ENCODE measurements at places on chromosomes 2 and 18.
A peak's percentile ranks its signal among the peaks of the same experiment; 100 is the strongest.

- no peak for DNase-seq
Observed at GRCh38 chr2:180829261-180829660, 151.1 kb upstream of the UBE2E3 start.

DNA sequence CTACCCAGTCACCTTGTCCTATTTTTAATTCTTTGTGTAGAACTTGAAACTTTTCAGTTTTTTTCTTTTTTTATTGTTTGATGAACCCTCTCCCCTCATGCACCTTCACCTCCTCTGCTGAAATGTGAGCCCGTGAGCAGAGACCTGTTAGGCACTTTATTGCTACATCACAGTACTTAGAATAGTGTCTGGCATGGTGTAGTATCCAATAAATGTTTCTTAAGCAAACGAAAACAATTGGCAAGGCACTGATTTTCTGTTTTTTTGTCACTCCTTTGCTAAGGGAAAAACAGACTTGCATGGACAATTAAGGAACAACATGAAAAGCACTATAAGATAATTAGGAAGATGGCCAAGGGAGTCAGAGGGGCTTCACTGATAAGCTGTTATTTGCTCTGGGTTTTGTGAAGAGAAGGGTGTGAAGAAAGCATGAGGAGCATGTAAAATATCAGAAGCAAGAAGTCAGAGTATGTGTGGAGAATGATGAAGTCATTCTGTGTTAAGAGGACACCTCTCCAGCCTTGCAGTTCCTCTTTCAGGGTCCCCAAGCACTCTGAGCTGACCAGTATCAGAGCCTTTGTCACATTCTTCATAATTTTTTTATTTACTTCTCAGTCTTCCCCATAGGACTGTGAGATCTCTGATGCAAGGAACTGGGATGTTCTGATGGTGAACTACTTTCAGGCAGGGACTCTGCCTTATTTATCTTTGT is 99.7 kb upstream of the CAVIN2 start:
- no peak for DNase-seq

- no peak for DNase-seq
Observed at GRCh38 chr2:50648041-50648700, 383.8 kb downstream of the NRXN1 start.

DNA sequence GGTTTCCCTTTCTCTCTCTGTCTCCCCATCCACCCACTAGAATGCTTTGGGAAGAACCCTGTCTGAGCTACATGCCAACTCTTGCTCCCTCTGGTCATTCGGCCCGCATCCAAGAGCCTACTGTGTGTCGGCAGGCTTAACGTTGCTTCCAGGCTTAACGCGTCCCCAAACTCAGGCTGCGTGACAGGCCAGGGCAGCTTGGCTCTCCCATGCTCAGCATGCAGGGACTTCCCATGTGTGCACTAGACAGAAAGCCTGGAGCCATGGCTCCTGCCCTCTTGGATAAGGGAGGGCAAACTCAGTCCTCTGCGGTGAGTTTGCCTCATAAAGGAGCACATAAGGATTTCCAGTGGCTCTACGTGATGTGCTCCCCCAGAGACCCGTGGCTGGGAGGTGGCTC is 43.2 kb downstream of the RPL31 start:
- no peak for DNase-seq

DNA sequence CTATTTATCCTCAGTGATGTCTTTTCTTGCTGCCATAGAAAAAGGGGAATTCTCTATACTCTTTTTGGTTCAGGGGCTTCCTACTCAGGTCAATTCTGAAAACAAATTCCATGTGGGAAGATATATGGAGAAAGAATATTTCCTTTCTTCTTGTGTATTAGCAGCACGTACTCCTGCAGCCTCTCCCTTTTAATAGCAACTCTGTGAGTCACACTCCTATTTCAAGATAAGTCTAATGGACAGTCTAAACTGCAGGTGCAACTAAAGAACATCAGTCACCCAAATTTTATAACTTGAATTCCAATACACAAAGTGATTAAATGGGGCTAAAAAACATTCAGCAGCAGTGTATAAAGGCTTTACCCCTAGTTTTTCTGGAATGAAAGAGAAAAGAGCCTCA is 942.2 kb downstream of the CNTNAP5 start:
- DNase-seq, result no peak

- no peak for DNase-seq
Observed at GRCh38 chr2:159545085-159545484, 71.3 kb downstream of the BAZ2B start.

DNA sequence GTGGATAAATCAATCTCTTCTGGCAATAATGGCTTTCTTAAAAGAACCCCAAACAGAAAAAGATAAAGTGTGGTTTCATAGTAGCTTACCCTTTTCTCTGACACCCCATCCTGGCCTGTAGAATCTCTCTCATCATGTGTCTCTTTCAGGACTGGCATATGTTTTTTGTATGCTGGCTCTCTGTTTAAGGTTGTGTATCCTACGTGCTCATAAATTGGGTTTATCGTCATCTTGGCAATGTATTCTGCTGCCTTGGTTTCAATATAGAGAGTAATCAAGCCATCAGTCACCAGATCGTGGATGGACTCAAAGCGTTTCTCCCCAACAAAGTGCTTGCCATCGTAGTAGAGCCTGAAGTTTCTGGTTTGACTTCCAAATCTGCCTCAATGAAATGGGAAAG is 113.5 kb upstream of the CHRNA1 start:
- DNase-seq, result no peak

DNA sequence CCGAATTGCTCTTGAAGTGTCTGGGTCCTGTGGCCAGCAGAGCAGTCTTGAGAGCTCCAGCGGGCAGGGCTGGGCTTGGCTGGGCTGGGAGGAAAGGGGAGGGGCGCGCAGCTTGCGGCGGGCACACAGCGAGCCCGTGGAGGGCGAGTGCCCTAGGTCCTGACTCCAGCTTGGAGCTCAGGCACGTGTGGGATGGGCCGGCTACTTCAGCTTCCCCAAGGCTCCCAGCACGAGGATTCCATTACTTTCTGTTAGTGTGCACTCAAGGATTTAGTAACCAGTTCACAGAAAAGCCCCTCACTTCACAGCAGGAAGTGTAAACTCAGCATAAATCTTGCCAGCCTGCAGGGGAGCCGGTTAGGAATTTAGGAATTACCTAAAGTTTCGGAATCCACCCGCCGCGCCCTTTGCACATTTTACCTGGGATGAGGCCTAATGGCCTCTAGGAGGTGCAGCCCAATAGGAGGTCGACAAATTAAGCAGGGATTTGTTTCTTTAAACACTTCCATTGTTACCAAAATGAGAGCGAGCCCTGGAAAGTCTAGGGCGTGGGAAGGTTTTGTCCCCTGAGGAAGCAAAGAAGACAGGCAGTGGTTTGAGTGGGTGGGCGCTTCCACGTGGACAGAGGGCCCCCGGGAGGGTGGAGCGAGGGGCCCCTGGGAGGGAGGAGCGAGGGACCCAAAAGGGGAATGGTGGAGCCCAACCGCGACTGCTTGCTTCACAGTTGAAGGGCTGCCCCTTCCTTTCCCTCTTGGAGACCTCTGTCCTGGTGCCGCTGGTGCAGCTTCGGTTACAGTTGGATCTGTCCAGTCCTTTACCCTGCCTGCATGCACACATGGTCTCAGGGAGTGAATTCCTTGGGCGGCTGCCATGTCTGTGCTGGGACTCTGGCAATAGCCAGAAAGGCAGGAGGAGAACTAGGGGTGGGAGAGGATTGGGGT is 93.3 kb downstream of the CTAGE1 start:
- DNase-seq, result peak; percentile 23

GRCh38 chr18:53169346-53169745 is 829.3 kb downstream of the DCC start:
- DNase-seq, result no peak

DNA sequence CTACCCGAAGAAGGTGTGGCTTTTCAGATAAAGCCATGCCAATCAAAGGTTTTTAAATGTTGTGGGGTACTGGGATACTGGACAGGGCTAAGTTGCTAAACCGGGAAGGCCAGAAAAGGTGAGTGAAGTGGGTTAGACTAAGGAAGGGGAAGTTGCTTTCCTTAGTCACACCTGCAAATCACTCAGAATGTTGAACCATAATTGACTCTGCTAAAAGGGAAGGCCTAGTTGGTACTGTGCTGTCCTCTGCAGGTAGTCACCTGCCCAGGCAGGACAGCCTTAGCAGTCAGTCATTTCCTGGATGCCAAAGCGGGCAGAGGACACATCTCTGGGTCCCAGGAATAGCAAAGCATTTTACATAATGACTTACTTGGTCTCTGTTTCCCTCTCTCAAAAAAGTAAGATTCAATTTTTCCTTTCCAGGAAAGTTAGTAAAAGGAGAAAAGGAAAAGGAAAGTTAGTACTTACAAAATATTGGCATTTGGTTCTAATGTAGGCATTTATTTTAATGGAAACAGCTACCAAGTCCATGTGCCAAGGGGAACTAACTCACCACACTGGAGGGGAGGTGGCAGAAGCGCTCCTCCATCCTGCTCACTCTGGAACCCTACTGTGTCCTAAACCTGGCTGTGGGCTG is 60.3 kb downstream of the RFTN2 start:
- no peak for DNase-seq

- DNase-seq, result no peak
Observed at GRCh38 chr2:200406379-200406778, 99.9 kb downstream of the SPATS2L start.

- no peak for DNase-seq
Observed at GRCh38 chr2:47803770-47804169, 20.8 kb downstream of the MSH6 start.

DNA sequence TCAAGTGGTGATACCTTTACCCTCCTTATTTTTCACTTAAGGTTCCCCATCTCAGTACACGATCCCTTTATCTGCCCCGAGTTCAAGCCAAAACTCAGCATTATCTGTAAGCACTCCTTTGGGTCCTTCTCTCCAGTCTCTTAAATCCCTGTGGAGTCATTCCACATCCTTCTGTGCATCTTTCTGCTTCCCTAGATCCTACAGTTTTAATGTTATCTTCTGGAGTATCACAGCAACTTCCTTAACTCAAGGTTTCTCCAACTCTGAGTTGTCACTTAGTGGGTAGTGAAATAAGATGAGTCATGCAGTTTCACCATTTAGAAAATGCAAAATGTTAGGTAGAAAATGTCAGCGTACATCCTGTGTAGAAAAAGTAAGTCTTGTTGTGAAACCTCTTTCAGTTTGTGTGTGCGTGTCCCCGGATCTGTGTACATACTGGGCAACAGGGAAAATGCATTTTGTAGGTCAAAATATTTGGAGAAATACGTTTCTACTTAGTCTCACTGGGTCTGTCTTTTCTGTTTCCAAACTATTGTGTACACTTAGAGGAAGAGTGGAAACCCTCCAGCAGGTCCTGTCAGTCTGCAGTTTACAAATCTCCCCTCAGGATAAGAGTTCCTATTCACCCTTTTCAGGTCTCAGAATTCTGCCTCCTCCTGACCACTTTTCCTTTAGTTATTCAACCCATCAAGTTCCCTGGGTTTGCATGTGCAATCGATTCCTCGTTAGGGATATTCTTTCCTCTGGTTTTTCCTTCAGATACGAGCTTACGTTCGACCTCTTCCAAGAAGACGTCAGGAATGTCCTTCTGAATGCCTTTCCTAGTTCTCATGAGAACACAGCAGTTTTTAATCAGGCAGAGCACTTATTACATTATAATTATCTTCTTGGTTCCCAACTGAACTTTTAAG is 154.8 kb downstream of the TGIF1 start:
- DNase-seq, result peak; percentile 44

DNA sequence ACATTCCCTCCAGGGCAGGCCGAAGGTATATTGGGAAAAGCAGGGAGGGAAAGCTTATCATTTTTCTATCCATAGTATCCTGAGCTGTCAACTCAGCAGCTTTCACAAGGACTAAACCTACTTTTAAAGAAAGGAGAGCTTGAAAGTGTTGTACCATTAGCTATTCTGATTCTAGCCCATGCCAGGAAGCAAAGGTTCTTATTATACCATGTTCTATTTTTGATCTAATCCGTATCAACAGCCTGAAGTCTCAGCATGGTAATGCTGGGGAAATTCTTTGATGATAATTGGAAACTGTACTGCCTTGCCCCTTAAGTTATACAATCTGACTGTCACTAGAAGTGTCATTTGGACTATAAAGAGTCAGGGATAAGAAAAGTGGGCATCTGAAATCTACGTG is 193.3 kb downstream of the IKZF2 start:
- DNase-seq, result no peak

DNA sequence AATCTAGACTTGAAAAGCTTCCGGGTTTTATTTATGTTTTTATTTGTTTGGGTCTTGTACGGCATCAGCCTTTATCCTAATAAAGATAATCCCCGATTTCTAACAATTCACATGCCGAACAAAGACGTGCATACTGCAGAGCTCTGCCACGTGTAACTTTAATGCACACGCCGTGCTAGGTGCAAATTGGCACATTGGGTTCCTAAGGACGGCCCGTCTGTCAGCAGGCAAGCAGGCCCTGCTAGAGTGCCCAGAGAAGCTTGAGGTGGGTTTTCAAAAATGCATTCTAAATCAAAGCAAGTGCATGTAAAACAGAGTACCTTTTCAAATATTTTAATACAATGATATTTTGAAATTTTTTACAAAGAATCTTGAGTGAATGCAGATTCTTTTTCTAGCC is 806.4 kb upstream of the POU3F3 start:
- no peak for DNase-seq

GRCh38 chr2:20542746-20543468 is 96.0 kb downstream of the RHOB start:
- DNase-seq, result no peak

DNA sequence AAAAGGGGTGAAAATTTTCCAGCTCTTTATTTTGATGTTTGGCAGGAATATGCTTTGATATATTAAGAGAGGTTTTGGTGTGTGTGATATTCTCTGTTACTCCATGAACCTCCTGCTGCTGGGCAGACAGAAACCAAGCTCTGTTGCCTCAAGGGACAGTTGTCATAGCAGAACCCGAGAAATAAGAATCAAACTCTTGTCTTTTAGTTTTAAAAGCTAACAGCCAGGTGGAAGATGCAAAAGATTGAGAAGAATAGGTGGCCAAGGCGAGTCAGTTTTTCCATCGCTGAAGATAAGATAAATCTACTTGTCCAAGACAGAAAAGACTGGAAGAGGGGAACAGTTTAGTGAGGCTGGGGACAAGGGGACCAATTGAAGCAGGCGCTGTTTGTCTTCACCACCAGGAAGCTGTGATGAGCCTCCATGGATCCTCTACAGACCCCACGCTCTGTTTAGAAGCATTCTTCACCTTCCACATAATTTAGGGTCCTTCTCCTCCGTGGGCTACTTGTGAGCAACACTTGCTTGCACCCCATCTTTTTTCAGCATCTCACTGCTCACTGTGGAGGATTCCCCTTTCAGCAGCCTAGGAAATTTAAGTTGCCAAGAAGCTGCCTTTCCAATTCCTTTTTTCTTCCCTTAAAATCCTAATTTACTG is 23.9 kb downstream of the PMAIP1 start:
- no peak for DNase-seq

- DNase-seq, result no peak
Observed at GRCh38 chr2:190546734-190547133, 12.2 kb upstream of the NEMP2 start.

DNA sequence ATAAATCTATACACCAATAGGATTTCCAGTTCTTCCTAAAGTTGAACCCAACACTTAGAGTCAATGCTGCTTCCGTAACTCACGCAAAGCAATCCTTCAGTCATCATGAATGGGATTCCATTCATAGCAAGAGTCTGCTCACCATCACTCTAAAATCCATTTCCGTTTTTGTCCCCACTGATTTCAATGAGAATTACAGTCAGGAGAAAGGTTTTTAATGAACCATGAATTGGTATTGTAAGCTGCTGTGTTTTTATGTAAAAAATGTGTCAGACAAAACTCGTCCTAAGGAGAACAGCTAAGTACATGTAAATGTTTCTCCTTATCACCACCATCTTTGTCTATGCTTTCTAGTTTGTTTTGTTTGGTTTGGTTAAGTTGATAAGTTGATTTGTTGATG is 391.5 kb downstream of the IRS1 start:
- no peak for DNase-seq
